CD8-positive, alpha-beta T cell (primary cell): ENCODE measurements at places on chromosomes 16 and 17. TPM values are rescaled to one million over a fixed set of nuclear protein-coding genes. Genes with fewer than 3 reads are reported as not detected.

Gene TP53TG3F
- total RNA-seq = not detected

Gene CSF3
- not detected for total RNA-seq

Gene SOST
- not detected for total RNA-seq

Gene PHOSPHO1
- not detected for total RNA-seq

Gene ST6GALNAC2
- 1.7 TPM for total RNA-seq

Gene PERCC1
- total RNA-seq = 0.75 TPM
